Psoas muscle (tissue), 8 donors: ENCODE measurements at places on chromosomes 1 and 21. TPM values are rescaled to one million over a fixed set of nuclear protein-coding genes. Genes with fewer than 3 reads are reported as not detected.

TEX38 gene
- not detected for polyA plus RNA-seq

PADI2 gene
- 101 TPM for polyA plus RNA-seq

RORC gene
- 89.2 TPM for polyA plus RNA-seq

CIART gene
- polyA plus RNA-seq: 1.6 TPM

KRTAP10-6 gene
- polyA plus RNA-seq: not detected

PRRX1 gene
- 64.1 TPM for polyA plus RNA-seq

MFAP2 gene
- 0.40 TPM for polyA plus RNA-seq

GPATCH2 gene
- polyA plus RNA-seq: 6.1 TPM

VWA5B1 gene
- under 0.01 TPM for polyA plus RNA-seq

E2F2 gene
- polyA plus RNA-seq: 0.05 TPM

PGLYRP4 gene
- not detected for polyA plus RNA-seq

ZYG11A gene
- not detected for polyA plus RNA-seq

EFNA1 gene
- polyA plus RNA-seq: 15.0 TPM

MXRA8 gene
- 10.1 TPM for polyA plus RNA-seq

ZMYND12 gene
- 0.39 TPM for polyA plus RNA-seq

MROH7 gene
- 0.23 TPM for polyA plus RNA-seq

C8B gene
- polyA plus RNA-seq: not detected

NOS1AP gene
- 0.18 TPM for polyA plus RNA-seq

TNFRSF9 gene
- 0.01 TPM for polyA plus RNA-seq

PHLDA3 gene
- polyA plus RNA-seq: 42.3 TPM

SLAMF7 gene
- polyA plus RNA-seq: not detected

RIPPLY3 gene
- polyA plus RNA-seq: not detected

OR2T2 gene
- polyA plus RNA-seq: not detected

HNRNPCL1 gene
- polyA plus RNA-seq: not detected

DEPDC1 gene
- polyA plus RNA-seq: 0.08 TPM

PAQR6 gene
- 0.39 TPM for polyA plus RNA-seq

OR10J1 gene
- not detected for polyA plus RNA-seq

RSPO1 gene
- polyA plus RNA-seq: 0.01 TPM

ADPRS gene
- polyA plus RNA-seq: 45.3 TPM

ZNF678 gene
- polyA plus RNA-seq: 2.6 TPM

NT5C1A gene
- 2.3 TPM for polyA plus RNA-seq

NCMAP gene
- 0.14 TPM for polyA plus RNA-seq

OXCT2 gene
- 0.16 TPM for polyA plus RNA-seq

FOXD2 gene
- polyA plus RNA-seq: 0.04 TPM

CHD5 gene
- 0.38 TPM for polyA plus RNA-seq

EPHB2 gene
- polyA plus RNA-seq: not detected

GRIK1 gene
- 0.01 TPM for polyA plus RNA-seq

SDCCAG8 gene
- 6.4 TPM for polyA plus RNA-seq

OR2T35 gene
- not detected for polyA plus RNA-seq

OPRD1 gene
- 0.12 TPM for polyA plus RNA-seq

OR6N1 gene
- polyA plus RNA-seq: not detected

PRAMEF6 gene
- not detected for polyA plus RNA-seq

USP33 gene
- polyA plus RNA-seq: 13.4 TPM

C1orf74 gene
- 1.8 TPM for polyA plus RNA-seq

KRTAP13-2 gene
- polyA plus RNA-seq: not detected

KCNK2 gene
- 0.24 TPM for polyA plus RNA-seq

PLA2G2C gene
- polyA plus RNA-seq: not detected

LRRC8B gene
- polyA plus RNA-seq: 2.7 TPM

PEAR1 gene
- polyA plus RNA-seq: 2.6 TPM

PLA2G2D gene
- polyA plus RNA-seq: not detected

FNDC5 gene
- 91.6 TPM for polyA plus RNA-seq

FAM131C gene
- 0.51 TPM for polyA plus RNA-seq
